ENCODE measurements at places on chromosomes 16 and 17.

DNA sequence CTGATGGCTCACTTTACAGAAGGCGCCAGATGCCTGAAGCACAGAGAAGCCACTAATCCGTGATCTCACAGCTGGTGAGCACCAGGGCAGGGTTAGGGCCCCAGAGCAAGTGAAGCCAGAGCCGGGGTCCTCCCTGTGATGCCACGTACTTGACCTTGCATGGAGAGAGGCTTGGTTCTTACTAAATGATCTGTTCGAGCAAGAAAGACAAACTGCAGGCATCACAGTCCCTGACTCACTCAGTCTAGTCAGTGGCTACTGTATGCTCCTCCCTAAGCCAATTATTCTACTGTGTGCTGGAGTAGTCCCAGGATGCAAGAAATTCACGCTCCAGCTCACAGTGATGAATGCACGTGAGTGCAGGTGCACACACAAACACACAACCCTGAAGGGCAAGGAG is 55.4 kb downstream of the SDK2 start:
- DNase-seq, result no peak

GRCh38 chr17:56638591-56639051 is 45.1 kb downstream of the NOG start:
- peak; percentile 81 for DNase-seq

- DNase-seq, result no peak
Measured at GRCh38 chr17:81440511-81441244, 45.4 kb downstream of the BAHCC1 start.

GRCh38 chr17:41511116-41511515 is 5.7 kb upstream of the KRT13 start:
- no peak for DNase-seq
